ENCODE measurements at places on chromosomes 2 and 18.
A peak's percentile ranks its signal among the peaks of the same experiment; 100 is the strongest.

GRCh38 chr18:60826346-60826745 is 453.8 kb upstream of the MC4R start:
- DNase-seq: no peak

DNA sequence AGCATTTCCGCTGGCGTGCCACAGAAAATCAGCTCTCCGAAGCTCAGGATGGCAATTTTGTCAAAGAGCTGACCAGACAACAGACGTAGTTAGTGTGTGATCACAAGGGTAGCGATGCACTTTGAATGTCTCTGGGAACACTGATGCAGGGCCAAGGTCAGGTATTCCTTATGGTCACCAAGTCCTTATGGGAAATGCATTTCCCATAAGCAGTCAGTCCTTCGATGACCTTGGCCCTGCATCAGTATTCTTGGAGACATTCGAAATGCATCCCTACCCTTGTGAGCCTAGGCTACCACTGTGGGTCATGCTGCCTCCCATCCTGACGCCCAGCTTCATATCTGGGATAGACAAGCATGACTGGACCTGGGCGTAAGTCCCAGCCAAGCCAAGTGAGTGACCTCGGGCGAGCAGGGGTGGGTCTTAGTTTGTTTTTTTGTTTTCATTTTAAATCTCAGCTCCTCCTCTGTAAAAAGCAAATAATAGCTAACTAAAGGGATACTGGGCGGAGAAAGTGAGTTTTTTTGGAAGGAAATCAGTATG is 13.6 kb downstream of the ABCG5 start:
- DNase-seq: no peak

- DNase-seq: no peak
Observed at GRCh38 chr18:7974200-7974874, 407.2 kb downstream of the PTPRM start.

GRCh38 chr18:62282188-62282629 is 42.9 kb upstream of the TNFRSF11A start:
- no peak for DNase-seq

GRCh38 chr18:37435996-37436395 is 129.6 kb downstream of the CELF4 start:
- peak; percentile 68 for DNase-seq

GRCh38 chr2:69933839-69934613 is 19.1 kb downstream of the MXD1 start:
- DNase-seq: peak; percentile 70

DNA sequence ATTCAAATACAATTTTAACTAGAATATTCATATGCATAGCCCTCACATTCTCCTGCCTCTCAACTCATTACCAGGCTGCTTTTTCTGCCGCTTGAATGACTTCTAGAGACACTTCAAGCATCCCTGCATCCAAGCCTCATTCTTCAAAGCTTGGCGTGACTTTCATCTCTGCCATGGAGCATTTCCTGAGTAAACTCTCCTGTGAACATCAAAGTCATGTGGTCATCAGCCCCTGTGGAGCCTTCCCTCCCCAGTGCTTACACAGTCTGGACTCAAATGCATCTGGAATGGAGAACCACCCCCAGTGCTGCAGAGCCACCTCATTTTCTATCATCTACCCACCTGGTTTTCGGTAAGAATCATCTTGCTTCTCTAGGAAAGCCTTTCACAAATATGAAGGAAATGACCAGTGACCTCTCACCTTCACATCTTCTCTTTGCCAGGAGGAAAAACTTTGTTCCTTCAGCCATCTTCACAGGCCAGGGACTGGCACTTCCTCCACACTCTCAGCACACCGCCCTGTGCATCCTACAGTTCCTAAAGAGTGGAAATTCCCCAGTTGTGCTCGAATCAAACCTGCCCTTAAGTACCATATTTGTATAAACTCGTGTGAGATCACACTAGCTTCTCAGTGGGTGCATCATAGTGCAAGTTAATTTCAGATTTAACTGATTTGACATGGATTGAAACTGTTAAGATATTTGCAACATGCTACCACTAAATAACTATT is 116.4 kb downstream of the COL6A3 start:
- DNase-seq: peak; percentile 48

DNA sequence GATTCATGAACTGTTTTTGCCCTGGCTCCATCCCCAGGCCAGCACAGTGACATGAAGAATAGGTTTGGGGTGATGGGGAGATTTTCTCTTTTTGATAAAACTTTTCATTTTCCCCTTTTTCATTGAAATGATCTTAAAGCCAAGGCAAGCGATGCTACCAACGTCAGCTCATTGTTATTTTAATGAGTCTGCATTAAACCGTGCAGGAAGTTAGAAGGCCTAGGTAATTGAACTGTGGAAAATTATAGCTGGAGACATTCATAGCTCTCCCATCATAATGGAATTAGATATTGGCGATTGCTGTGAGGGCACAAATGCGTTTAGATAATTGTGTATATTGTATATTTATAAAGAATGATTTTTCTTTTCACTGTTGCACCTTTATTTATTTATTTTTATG is 33.2 kb downstream of the SMARCAL1 start:
- DNase-seq: no peak

GRCh38 chr2:10524341-10524740 is 76.2 kb upstream of the ODC1 start:
- DNase-seq: no peak

DNA sequence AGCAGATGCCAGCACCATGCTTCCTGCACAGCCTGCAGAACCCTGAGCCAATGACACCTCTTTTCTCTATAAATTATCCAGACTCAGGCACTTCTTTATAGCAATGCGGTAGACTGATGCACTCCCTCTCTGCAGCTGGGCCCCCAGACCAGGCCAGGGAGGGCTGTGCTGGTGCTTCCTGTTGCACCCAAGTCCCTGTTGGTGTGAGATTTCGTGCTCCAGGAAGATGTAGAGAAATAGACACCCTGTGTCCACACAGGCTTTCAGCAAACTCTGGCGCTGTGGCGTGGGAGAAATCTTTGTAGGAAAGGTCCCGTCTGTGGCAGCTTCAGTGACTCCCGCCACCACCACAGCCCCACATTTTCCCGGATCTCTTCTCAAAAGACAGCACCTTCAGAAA is 572.2 kb downstream of the GALR1 start:
- no peak for DNase-seq

- DNase-seq: no peak
Observed at GRCh38 chr18:3693410-3693809, 243.4 kb downstream of the TGIF1 start.

DNA sequence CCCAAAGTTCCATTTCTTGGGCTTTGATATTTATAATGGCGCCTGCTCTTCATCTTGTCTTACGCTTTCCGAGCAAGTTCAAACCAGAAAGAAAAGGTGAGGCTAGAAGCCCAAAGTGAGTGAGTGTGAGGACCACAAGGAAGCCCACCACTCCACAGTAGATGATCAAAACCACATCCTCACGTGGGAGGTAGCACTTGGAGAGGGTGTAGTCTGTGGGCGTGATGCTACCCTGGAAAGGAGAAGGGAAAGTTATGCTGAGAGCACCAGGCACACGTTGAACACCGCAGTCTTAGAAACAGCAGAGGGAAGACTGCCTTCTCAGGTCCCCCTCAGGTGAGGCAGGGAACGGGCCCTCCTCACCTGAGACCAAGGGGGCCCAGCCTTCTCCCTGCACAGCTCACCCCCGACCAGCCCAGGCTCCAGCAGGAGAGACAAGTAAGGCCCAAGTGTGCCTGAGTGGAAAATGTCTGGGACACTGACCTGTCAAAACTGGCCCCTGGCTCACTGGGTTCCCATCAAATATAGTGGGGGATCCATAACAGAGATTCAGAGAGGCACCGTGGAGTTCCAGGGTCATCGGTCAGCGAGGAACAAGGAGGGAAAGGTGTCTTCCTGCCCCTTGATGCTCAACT is 23.6 kb downstream of the MPPE1 start:
- DNase-seq: no peak

DNA sequence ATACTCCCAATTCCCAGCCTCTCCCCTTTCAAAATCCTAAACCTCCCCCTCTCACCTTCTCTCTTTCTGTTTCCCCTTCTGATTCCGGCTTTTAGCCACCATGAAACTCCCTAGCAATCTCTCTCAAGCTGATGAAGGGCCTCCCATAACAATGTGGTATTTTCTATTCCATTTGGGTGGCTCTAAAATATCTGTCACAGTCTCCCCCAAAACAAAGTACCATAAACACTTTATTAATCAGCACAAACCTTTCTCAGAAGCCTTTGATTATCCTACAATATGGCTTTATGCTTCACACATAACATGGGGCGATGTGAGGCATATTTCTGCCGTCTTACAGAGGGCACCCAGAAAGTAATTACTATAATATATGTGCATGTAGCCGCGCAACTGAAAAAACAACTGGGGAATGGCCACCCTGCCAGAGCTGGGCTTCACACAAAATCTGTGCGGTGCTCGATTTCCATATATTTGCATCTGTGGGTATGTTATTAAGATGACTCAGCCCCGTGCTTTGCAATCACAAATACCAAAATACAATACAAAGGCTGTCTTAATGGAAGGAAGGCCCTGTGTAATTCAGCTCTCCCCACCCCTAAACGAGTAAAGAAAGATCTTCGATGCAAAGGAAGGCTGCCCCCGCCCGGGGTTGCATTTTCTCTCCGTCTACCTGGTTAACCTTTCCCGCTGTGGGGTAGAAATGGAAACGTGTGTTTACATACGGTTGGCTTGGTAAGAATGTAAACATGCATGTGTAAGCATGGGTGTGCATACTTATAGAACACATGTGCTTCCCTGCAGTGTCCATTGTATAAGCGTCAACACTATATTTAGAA is 81.4 kb downstream of the CELF4 start:
- no peak for DNase-seq

DNA sequence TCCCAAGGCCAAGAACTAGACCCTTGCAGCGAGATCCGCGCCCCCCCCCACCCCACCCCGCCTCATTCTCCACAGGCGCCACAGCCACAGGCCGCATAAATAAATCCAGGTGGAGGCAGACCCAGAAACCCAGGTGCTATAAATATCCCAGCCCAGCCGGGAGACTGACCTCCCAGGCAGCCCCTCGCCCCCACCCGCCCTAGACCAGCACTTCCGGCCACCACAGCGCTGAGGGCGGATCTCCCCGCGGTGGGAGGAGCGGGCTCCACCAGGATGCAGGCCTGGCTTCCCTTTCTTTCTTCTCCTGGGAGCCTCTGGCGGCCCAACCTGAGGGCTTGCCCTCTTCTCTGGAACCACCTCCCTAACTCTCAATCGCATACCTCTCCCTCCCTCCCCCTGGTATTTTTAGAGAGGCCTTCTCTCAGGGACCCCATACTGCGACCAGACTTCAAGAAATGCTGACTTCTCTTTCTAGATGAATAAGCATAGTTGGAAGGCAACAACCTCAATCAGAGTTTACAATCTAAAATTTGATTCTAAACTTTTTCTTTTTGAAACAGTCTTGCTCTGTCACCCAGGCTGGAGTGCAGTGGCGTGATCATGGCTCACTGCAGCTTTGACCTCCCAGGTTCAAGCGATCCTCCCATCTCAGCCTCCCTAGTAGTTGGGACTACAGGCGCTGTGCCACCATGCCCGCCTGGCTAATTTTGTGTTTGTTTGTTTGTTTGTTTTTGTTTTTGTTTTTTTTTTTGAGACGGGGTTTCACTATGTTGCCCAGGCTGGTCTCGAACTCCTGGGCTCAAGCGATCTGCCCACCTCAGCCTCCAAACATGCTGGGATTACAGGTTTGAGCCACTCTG is 55.0 kb downstream of the PKDCC start:
- peak; percentile 47 for DNase-seq

DNA sequence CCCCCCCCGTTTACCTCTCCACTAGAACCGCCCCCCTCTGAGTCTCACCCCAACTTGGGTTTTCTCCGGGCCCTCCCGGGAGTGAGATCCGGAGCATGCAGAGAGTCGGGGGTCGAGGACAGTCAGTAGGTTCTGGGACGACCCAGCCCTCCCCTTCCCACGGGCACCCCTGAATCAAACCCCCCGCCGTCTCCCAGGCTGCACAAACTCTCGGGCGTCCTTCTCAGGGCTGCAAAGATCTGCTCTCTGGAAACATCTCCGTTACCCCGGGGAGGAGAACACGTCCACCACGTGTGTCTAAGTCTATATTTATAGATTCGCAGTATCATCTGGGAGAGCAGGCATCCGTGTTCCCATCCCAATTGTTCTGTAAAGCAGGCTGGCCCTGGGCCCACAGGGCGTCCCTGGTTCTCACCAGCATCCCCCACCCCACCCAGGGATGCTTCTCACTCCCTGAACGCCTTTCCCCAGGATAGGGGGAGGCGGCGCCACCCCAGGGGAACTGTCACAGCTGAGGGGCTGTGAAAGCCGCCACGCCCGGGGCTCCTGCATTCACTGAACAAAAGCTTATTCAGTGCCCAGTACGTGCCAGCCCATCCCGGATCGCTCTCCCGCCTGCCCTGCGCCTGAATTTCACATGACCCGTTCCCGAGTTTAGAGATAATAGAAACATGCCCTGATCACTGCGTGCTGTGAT is 765 bp upstream of the DIPK1C start:
- no peak for DNase-seq

DNA sequence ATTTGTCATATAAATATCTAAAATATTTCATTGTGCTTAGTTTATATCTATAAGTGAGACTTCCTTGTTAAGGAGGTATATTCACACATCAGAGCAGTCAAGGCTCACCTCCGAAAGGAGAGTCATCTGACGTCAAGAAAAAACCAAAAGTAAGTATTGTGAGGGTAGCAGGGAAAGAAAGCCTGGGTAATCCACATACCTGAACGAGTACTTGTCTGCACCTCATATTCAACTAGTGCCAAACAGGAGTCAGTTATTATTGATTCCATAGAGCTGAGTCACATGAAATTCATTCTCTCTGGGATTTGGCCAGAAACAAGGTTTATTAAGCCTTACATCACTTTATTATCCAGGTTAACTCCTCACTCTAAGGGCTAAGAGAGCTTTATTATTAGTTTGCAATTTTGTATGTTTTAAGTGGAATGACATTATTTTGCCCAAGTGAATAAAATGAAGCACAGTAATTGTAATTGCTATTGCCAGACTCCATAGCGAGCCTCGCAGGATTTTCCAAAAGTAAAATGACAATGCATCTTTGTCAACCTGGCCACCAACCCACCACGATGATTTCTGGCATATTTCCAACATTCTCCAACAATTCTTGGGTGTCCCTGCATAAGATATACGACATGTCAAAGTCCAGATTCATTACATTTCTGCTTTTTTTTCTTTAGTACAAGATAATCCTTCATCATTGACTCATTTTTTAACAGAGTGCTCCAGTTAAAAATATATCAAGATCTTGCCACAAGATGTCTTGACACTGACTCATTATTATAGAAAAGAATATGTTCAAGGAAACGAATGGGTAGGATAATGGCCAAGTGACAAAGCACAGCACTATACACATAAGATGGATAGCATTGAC is 1210.4 kb upstream of the ACVR2A start:
- peak; percentile 87 for DNase-seq

GRCh38 chr2:197929008-197929885 is 124.9 kb downstream of the PLCL1 start:
- DNase-seq: no peak

Measured in renal cortical epithelial cell (primary cell).